ENCODE measurements at places on chromosomes 6 and 20.

- DNase-seq = no peak
These were observed 26.8 kb downstream of the MANBAL start for GRCh38 chr20:37316116-37316774.

DNA sequence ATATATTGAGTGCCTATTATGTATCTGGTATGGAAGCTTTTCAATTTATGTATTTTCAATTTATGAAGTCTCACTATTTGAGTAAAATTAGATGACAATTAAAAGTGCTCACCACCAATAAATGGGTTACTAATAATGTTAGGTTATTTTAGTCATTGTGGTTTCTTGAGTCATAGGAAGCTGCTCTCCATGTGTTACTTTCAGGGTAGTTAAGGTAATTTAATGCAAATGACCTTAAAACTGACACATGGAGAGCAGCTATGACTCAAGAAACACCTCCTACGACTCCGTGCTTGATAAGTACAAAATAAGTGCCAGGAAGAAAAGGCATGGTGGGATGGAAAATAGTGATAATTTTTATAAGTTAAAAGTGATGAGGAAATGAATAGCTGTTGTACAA lies 16.5 kb upstream of the TINAG start:
- no peak for DNase-seq

DNA sequence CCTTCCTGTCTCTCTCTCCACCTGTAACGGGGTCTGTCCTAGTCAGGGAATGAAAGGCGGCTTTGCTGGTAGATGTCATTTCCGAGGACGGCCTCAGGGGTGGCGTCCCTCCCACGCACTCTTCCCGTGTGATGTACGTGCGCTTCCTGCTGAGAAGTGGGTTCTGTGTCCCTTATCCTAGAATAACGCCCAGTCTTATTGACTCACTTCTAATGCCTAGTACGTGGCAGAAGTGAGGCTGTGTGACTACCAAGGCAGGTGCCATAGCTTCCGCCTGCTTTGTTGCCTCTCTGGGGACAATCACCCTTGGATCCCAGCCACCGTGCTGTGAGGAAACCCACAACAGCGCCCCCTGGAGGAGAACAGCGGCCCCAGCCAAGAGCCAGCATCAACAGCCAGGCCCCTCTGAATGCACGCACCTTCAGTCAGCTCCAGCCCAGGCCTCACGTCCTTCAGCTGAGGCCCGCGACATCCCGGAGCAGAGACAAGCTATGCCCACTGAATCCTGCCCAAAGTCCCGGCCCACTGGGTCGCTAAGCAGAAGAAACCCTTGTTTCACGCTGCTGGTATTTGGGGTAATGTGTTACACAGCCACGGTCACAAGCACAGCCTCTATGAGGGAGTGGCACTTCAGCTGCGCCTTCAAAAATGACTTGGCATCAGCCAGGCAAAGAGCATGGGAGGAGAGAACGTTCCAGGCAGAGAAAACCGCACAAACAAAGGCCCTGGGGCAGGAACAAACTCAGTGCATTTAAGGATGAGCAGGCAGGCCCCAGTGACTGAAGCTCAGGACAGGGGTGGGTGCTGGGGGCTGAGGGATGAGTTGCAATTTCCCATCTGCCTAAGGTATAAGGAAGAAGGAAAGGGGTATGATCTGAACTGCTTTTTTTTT lies 224.2 kb downstream of the NFATC2 start:
- no peak for DNase-seq

DNA sequence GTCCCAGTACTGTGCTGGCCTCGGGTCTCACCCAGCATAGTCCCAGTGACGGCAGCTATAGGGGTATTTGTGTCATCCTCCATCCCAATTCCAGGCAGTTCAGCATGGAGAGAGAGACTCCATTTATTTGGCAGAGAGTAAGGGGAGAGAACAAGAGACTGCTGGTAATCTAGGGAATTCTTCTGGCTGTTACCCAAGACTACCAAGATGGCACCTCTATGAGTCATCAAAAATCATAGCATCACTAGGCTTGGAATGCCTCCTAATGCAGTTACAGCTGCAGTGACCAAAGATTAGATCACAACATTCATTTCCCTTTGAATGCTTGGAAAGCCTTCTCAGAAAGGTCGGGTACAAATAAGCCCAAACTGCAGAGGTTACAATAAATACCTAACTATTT lies 660.4 kb upstream of the FLRT3 start:
- no peak for DNase-seq

DNA sequence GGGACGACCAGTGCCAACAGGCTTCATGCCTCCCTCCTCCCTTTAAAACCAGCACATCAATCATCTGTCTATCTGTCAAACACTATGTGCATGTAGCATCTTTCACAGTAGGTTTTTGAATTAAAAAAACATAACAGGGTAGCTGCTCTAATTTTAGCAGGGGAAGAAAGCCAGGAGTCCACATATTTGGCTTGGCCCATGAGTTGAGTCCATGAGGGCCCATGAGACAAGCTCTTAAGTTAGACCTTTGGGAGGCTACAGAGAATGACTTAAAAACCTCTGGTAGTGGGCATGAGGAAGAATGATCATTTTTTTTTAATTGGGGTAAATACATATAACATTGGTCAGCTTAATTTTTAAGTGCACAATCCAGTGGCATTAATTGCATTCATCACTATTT lies 194.9 kb downstream of the UTRN start:
- no peak for DNase-seq

- DNase-seq = no peak
These were observed 4.8 kb downstream of the BPIFA2 start for GRCh38 chr20:33172781-33173180.

DNA sequence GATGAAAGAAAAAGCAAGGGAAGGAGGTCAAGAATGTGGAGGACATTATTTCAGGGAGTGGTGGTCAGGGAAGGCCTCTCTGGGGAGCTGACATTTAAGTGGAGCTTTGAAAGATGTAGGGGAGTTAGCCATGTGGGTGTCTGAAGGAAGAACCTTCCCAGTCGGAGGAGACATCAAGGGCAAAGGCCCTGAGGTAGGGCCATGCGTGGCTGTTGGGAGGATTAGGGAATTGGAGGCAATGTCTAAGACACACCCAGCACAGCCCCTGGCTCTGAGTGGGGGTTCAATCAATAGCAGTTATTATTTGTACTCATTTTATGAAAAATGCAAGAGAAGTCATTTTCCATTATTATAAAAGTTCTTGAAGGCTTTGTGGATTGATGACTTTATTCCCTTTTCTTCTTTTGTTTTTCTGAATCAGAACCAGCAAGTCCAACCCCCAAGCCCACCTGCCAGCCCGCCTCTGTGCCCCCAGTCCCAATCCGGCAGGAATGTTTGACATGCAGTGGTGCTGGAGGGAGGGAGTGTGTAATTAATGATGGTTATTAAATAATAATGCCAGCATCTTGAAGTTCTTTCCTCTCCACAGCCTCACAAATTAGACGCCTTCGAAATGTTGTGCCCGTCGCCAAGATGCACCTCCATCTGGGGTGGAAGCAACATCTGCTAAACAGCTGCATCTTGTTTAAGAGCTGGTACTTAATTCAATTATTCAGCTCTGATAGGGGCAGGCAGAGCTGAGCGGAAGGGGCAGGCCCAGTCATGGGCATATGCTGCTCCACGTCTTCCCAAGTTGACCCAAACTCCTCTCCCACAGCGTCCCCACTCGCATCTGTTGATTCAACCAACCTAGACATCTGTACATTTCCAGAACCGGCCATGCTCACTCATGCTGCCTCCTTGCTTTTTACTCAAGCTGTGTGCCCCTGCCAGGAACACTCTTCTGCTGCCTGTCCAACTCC lies 81.3 kb upstream of the SIRPA start:
- DNase-seq = no peak

GRCh38 chr6:15504581-15505350 lies 158.1 kb downstream of the DTNBP1 start:
- DNase-seq = peak; percentile 61

- DNase-seq = no peak
These were observed 319.5 kb downstream of the DOK5 start for GRCh38 chr20:54794874-54795273.

DNA sequence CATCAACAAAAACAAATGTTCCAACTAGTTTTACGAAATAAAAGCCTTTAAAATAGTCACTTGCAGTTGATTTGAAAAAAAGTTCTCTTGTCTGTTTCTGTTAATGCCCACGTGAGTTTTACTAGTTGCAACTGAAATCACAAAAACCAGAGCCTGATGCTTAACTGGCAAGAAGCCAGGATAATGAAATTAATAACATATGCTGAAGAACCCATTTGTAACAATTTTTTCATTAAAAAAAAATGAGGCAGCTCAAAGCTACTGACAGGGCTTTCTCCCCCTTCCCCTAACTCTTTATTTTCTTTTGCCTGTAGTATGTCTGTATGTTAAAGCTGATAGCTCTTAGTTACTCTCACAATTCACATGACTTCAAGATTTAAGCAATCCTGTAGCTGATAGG lies 132.7 kb upstream of the EYA4 start:
- DNase-seq = no peak

DNA sequence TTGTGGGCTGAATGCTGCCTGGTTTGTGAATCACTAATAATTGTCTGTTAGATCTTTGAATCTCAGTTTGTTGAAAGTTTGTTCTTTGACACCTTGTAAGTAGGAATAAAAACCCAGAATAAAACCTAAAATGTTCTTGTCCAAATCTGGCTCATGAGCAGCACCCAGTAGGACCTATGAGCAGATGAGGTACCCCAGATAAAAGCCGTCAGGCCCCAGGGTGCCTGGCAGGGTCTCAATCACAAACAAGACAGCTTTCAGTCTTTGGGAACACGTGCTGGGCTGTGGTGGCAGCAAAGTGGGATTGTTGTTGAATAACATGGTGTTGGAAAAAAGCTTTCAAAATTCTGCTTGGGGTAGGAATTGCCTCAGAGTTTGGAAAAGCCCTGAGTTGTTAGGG lies 52.1 kb upstream of the ECI2 start:
- DNase-seq = no peak

DNA sequence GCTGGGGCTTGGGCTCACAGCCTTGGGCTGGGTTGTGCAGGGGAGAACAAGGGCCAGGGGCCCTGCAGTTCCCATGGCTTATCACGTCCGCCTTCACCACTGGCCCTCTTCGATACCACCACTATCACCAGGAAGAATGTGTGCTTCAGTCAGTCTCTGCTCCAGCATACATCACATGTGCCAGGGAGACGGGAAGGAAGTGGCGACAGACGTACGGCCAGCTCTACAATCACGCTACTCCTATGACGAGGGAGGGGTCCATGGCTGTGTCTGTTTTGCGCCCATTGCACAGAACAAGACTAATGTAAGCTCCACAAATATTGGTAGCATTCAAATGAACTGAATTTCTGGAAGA lies 72.1 kb downstream of the TRAM2 start:
- no peak for DNase-seq

GRCh38 chr6:63527658-63528514 lies 44.4 kb upstream of the LOC128125822 start:
- DNase-seq = no peak

- no peak for DNase-seq
These were observed 27.0 kb downstream of the RPRD1B start for GRCh38 chr20:38060536-38060935.

DNA sequence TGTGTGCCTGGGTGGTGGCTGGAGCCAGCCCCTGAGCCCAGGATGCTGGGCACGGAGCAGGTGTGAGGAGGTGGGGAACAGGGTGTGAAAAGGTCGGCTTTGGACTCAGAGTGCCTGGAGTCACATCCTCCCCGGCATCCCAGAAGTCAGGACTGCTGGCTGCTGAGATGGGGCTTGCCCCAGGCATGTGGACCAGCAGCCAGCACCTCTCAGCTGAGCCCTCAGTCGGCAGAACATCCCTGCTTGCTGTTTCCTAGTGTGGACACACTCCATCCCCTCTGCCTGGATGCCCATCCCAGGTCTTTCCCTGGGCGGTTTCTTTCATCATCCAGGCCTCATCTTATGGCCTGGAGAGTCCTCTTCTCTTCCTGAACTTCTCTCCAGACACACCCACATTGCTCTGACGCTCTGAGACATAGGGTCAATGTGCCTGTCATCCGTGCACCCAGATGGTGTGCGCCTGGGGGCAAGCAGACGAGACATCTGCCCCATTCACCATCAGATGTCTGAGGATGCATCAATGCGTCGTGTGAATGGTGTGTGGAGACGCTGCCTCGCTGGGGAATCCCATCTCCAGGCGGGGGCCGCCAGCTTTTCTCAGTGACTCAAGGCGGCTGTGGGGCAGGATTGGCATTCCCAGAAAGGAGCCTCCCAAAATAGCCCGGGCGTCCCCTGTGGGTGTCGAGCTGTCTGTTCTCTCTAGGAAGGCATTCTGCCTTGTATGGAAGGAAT lies 104.2 kb downstream of the SYCP2 start:
- no peak for DNase-seq

- no peak for DNase-seq
These were observed 52.9 kb upstream of the CTNNBL1 start for GRCh38 chr20:37640600-37641561.

GRCh38 chr6:74170118-74170517 lies 474.1 kb downstream of the CD109 start:
- DNase-seq = no peak

- no peak for DNase-seq
These were observed 12.6 kb downstream of the ANKEF1 start for GRCh38 chr20:10047427-10047826.

DNA sequence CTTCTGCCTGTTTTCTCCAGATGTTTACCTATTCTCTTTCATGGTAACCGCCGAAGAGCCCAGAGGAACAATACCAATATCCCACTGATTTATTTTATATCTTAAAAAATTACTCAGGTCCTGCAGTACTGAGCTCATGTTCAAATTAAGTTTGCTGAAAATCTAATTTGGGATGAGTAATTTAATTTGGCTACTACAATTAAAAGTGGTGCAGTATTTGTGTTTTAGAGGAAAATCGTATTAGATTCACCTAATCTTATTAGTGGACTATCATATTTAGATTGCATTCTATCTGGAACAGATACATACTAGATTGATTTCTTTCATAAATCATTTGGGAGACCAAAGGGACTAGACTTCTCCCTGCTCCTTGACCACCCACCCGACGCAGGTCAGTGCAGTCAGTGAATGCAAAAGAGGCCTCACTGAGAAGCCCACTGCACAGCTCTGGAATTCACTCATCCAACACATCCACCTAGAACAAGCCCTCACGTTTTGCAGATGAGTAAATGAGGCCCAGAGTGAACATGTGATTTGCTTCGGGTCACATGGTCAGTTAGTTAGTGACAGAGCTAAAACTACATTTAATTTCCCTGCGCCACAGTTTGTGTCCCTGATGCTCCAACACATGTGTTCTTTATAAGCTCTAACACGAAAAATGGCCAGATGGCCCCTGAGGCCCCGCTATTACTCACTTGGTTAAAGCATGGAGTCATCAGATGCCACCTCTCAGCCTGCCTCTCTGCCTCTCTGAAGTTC lies 101.8 kb downstream of the TRERF1 start:
- no peak for DNase-seq

Measured in NCI-H1048 (cell line).